ENCODE measurements at places on chromosomes 5 and 9.

GRCh38 chr9:127216210-127216887, 48.2 kb upstream of the GARNL3 start:
- DNase-seq, result no peak

DNA sequence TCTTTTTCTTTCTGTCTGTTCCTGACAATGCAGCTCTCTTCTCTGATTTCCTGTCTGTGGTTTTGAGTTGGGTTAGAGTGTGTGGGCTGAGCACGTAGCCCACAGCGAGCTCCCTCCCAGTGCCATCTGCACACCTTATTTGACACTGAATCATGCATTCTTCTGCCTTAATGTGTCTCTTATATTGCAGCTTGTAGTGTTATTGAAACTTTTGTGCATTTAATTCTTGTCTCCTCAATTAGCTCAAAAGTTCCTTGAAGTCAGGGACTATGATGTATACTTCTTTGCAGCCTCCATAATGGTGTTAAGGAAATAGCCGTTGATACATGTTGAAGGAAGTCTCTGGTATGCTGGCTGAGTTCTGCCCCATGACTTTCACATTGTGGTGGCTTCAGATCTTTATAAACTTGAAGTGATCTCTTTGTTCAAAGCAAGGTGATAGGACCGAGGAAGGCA, 576.2 kb upstream of the CLINT1 start:
- no peak for DNase-seq

GRCh38 chr5:112205846-112206245, 213.2 kb downstream of the EPB41L4A start:
- no peak for DNase-seq

DNA sequence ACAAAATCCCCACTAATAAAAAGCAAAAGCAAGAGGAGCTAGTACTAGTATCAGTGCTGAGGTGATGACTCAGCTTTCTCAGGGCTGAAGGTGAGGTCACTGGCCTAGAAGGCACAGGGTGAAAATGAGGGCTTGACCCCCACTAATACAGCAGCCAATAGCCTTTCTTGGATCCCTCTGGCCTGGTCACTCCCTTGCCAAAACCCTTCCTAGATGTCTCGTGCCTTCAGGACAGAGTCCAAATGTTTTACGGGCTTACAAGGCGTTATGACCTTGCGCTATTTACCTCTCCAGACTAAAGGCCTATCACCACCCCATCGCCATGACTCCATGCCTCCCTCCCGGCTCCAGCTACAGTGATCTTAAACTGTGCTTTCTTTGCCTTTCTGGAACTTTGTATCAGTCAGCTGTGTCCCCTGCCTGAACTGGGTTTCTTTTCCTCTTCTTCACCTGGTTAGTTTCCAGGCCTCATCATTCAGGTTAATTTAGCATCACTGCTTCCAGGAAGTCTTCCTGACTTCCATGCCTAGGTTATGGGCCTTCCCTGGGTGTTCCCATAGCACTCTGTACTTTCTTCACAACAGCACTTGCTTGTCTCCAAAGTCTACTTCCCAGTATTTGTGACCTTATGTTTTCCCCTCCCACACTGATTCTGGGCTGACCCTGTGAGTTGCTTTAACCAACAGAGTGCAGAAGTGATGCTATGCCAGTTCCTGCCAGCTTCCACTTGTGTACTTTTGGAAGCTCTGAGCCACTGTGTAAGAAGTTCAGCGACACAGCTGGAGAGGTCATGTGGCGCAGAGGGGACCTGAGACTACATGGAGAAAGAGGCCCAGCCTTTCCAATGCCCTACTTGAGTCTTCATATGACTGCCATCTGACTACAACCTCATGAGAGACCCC, 4.2 kb upstream of the DELE1 start:
- no peak for DNase-seq

- no peak for DNase-seq
These were observed 3.4 kb upstream of the HMCN2 start for GRCh38 chr9:130262061-130262745.

- DNase-seq, result no peak
These were observed 1435.2 kb upstream of the CDH9 start for GRCh38 chr5:28473531-28474107.

GRCh38 chr5:120158211-120158610, 305.9 kb upstream of the PRR16 start:
- no peak for DNase-seq

DNA sequence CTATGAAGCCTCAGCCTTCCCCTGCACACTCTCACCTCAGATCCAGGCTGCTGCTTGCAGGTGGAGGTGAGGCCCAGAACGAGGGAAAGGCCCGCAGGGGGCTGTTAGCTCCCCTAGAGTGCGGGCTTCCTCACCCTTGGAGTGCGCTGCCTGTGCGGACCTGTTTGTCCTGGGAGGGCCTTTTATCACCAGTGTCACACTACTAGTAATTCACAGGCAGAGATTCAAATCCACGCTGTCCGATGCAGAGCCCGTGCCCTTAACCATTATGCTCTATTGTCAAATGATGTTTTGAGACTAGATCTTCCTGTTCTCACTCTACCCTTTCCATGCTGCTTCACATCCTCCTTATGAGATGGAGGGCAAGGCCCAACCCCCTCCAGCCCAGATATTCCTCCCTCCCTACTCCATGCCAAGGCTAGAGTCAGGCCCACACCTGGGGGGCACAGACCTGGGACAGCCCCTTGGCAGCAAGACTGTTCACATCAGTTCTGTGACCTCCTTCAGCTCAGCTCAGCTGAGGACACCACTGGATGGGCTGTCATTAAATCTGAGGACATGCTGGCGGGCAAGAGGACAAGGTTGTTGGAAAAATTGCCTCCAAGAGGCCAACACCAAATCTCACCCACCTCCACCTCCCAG, 112.8 kb upstream of the SPOCK1 start:
- DNase-seq, result no peak

DNA sequence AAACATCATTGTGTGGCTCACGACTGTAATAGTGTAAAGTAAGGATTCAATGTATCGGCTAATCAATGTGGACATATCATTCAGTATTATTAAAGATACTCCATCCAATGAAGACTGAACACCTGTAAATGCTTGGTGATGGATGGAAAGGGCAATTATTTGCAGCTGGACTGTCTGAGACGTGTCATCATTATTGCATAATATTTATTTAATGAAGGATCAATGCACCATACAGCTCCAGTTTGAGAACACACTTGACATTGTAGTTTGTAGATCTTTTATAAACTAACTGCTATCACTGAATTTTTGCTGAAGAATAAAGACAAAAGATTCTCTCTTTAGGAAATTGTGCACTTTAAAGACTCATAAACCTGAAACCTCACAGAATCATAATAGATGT, 117.6 kb upstream of the CCDC152 start:
- DNase-seq, result no peak

GRCh38 chr5:18420711-18421110, 786.5 kb downstream of the TAF11L14 start:
- no peak for DNase-seq

GRCh38 chr9:126880947-126881332, 20.5 kb downstream of the ZBTB34 start:
- DNase-seq, result no peak

All from naive thymus-derived CD8-positive, alpha-beta T cell (primary cell).